ENCODE measurements at places on chromosomes 1 and 21.

DNA sequence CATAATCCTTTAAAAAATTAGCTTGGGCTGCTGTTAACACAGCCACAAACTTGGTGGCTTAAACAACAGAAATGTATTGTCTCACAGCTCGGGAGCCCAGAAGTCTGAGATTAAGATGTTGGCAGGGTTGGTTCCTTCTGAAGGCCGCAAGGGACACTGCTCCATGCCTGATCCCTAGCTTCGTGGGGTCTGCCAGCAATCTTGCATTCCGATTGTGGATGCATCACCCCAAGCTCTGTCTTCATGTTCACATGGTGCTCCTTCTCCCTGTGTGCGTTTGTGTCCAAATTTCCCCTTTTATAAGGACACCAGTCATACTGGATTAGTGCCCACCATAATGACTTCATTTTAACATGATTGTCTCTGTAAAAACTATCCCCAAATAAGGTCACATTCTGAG is 5.0 kb upstream of the HHIPL2 start:
- no peak for DNase-seq

- no peak for DNase-seq
Measured at GRCh38 chr1:114831276-114831994, 23.2 kb upstream of the SYCP1 start.

GRCh38 chr1:62809788-62810187 is 25.9 kb downstream of the ATG4C start:
- DNase-seq: no peak

DNA sequence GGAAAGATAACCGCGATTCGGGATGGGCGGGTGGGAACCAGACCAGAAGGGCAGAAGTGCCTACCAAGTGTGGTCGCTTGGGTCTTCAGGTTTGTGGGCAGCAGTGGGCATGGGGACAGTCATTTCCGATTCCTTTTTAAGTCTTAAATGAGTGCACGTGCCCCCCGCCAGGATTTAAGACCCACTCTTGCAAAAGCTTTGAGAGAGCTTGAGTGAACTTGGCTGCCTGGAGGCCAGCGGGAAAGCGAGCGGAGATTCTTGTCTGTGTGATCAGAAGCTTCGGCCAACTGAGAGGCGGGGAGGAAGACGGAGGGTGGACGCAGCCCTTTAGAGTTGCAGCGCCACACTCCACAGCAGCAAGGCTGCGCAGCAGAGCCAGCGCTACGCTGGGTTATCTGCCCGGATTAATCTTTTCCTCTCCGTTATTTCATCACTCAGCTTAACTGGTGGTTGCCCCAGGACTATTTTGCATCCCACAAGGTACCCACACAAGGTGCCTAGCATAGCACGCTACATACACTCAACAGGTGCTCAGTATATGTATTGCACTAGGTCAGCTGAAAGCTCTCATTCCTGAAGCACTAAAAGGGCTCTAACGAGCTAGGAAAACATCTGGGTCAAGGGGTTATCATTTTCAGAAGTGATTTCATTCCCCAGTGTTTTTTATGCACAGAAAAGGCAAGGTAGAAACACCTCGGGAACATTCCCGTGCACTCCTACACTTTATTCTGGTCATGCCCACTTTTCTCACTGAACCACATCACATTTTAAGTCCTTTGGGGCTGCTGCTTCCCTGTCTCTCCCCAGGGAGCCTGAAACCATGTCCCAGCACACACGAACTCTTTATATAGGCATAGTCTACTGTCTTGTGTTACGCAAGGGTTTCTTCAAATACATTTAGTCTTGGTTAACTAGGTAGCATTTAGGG is 1.5 kb upstream of the BATF3 start:
- no peak for DNase-seq

DNA sequence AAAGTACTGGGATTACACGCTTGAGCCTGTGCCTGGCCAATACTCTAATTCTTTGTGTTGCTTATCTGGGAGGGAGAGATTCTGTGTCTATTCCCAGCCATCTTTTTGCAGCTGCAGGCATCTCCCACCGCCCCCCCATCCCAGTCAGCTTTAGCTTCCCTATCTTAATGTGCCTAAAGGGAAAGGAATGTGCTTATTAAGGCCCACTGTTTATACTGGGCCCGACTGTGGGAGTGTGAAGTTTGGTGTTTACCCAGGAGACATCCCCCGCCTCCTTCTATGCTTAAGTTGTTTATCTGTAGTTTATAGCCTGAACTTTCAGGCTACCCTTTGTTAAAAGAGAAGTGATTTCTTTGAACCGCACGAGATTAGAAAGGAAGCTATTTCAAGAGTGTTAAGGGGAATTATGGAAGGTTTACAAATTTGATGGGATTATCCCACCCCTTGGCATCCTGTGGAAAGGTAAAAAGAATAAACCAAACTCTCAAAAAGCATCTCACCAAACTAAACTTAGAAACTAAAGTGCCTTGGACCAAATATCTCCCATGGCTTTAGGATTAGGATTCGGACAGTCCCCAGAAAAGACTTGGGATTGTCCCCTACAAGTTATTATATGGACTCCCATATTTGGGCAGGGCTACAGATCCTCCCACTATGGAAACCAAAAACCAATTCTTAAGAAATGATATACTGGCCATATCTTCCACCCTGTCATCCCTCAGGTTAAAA is 25.5 kb upstream of the ZNF496 start:
- no peak for DNase-seq

DNA sequence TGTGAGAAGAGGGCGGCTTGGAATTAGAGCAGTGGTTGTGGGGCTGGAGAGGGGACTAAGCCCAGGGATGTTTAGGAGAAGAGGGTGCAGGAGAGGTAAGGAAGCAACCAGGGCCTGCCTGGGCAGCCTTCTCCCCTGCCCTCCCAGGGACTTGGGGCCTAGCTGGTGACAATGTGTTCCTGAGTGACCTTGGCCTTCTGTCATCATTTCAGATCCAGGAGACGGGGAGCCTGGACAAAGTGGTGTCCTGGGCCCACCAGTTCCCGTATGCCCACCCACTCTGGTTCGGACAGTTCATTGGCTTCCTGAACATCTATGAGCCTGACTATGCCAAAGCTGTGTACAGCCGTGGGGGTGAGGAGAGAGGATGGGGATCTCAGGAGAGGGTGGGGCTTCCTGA is 11.8 kb downstream of the CYP4B1 start:
- no peak for DNase-seq

DNA sequence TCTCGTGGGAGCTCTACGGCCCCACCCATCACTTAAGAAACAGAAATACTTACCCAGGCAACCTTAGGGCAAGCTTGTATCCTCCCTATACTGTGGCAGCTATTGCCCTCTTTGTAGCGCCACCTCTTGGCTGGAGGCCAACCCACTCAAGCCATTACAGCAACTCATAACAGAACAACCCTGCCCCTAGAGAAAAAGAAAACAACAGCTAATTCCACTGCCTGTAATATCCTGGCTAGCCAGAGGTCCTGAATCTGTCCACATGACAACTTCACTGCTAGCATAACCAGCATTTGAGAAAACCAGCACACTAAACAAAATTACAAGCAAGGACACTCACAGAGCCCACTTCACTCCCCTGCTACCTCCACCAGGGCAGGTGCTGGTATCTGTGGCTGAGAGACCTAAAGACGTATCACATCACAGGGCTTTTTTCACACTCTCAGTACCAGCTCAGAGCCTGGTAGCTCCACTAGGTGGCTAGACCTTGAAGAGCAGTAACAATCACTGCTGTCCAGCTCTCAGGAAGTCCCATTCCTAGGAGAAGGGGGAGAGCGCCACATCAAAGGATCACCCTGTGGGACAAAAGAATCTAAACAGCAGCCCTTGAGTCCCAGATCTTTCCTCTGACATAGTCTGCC is 14.5 kb upstream of the MX1 start:
- DNase-seq: no peak

DNA sequence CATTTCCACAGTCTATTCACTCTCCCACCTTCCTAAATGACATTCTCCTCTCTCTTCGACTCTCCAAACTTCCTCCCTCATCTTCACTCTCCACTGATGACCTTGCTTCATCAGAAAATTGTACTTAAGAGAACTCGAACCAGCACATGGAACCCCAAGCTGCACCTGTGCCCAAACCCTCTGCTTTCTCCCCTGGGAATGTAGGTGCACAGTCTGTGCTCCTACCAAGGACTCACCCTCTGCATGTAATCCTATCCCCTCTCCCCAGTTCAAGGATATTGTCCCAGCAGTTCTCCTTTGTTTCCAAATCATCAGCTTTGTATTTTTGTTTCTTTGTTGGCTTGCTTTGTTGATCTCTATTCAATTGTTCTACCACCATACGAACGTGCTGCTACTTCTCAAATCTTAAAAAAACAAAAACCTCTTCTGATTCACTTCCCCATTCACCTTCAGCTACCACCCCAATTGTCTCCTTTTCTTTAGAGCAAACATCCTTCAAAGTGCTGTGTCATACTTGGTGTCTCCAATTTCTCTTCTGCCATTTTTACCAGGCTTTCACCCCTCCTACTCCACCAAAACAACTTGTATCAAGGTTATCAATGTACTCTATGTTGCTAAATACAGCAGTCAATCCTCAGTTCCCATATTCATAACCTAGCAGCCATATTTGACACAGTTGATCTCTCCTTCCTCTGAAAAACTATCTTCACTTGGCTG is 26.8 kb downstream of the RAB3B start:
- DNase-seq: no peak

GRCh38 chr1:36303650-36304360 is 2.4 kb upstream of the SH3D21 start:
- no peak for DNase-seq

GRCh38 chr1:176559878-176560277 is 96.9 kb downstream of the PAPPA2 start:
- DNase-seq: peak; percentile 14

- DNase-seq: no peak
Measured at GRCh38 chr1:239392271-239392670, 5.9 kb downstream of the CHRM3 start.

GRCh38 chr1:36858553-36858952 is 175.8 kb downstream of the GRIK3 start:
- no peak for DNase-seq

- no peak for DNase-seq
Measured at GRCh38 chr1:203544485-203544884, 50.5 kb downstream of the OPTC start.

- no peak for DNase-seq
Measured at GRCh38 chr1:47847763-47848162, 149.4 kb downstream of the TRABD2B start.

DNA sequence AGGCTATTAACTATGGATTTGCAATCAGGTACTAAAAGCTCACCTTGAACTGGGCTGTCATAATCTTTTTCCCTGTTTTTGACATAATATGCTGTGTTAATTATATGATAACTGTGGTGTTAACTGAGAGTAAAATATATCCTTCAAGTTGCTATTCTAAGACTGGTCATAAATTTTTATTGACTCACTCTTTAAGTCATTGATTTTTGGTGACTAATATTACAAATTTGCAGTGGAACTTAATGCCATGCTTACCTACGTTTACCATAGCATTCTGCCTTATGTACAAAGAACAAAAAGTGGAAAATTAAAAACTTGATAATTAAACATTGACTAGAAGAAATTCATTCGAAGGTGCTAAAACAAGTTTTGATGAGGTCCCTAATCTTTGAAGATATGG is 872.4 kb downstream of the BRINP3 start:
- DNase-seq: no peak

GRCh38 chr1:244102046-244102445 is 51.0 kb downstream of the ZBTB18 start:
- DNase-seq: no peak

DNA sequence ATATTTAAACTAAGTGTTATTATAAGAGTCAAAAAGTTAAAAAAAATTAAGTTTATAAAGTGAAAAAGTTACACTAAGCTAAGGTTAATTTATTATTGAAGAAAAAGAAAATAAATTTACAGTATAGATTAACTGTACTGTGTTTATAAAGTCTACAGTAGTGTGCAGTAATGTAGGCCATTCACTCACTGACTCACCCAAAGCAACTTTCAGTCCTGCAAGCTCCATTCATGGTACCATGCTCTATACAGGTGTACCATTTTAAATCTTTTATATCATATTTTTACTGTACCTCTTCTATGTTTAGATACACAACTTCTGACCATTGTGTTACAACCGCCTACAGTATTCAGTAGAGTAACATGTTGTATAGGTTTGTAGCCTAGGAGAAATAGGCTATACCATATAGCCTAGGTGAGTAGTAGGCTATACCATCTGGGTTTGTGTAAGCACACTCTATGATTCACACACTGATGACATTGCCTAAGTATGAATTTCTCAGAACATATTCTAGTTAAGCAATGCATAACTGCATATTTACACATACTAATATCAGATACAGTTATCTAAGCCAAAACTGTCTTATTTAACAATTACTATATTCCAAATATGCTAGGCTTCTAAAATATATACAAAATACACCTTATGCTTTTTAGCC is 80.6 kb upstream of the GFI1 start:
- no peak for DNase-seq

DNA sequence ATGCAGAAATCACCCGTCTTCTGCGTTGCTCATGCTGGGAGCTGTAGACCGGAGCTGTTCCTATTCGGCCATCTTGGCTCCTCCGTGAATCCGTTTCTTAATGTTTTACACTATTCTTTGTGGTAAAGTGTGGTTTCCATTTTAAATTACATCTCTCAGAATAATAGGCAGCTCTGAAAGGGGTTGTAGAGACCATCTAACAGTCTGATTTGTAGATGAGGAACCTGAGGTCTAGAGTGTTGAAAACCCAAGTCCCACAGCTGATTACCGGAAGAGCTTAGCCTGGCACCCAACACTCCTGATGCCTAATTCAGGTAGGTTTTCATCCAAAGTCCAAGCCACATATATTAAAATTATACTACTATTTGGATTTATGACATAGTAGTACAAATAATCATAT is 144.0 kb downstream of the LEPR start:
- DNase-seq: no peak

- no peak for DNase-seq
Measured at GRCh38 chr1:225610539-225610938, 42.4 kb downstream of the ENAH start.

DNA sequence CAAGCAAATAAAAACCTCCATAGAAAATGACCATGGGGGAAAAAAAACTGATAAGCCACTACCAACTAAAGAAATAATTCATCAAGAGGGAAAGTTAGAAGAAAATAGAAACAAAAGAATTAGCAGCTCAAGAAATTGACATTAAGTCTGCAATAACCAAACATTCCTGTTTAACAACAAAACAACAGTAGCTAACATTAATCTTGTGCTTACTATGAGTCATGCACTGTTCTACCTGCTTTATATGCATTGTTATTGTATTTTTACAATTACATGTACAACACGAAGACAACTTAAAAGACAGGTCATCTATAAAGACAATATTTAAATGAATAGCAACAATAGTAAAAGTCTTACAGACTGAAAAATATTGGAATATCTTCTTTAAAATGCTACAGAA is 34.4 kb upstream of the LRRC7 start:
- DNase-seq: peak; percentile 22
